Smooth muscle cell of the brain vasculature (primary cell): ENCODE measurements at places on chromosomes 7 and 10.

DNA sequence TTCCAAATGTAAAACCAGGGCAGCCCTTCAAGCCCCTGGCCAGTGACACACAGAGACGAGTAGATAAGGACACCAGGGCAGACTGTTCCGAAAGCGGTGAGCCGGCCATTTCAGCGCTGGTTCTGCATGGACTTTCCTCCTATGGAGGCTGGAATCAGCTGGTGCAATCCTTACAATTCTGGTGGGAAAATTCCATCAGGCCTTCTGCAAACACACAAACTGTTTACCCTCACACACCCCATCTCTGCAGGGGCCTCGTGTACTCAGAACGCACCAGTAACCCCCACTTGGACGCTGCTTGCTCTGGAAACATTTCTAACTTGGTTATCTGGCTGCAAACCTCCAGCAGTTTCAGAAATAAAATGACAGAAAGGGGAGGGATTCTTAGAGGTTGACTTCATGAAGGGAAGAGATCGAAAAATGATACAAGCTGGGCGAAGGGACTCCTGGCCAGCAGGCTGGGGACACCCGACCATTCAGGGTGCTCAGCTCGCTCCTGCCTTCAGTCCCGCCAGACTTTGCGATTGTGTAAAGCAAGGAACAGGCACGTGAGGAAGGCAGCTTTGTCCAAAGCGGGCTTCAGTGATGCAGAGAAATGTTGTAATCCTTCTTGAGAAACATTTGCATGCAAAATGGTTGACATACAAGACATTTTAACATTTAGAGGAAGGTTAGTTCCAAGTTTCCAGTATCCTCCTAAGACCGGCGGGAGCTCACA lies 19.7 kb upstream of the SHH start:
- no peak for DNase-seq

DNA sequence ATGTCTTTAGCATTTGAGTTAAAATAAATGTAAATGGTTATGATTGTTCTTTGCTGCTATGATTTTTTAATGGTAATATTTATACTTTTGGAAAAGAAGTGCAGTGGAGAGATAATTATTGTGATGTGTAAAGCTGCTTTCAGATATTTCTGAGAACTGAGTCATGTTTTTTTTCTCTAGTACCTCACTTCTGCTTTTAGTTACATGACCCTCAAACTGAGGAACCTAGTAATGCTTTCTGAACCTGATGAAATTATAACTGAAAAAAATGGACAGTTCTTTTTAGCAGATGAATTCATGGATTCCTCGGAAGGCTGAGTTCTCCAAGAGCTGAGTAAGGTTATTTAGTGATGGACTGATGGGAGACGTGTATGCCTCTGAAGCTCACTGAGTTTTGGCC lies 167.8 kb downstream of the CDCA7L start:
- no peak for DNase-seq

- no peak for DNase-seq
These were observed 785.7 kb upstream of the POM121L12 start for GRCh38 chr7:52249741-52250140.

DNA sequence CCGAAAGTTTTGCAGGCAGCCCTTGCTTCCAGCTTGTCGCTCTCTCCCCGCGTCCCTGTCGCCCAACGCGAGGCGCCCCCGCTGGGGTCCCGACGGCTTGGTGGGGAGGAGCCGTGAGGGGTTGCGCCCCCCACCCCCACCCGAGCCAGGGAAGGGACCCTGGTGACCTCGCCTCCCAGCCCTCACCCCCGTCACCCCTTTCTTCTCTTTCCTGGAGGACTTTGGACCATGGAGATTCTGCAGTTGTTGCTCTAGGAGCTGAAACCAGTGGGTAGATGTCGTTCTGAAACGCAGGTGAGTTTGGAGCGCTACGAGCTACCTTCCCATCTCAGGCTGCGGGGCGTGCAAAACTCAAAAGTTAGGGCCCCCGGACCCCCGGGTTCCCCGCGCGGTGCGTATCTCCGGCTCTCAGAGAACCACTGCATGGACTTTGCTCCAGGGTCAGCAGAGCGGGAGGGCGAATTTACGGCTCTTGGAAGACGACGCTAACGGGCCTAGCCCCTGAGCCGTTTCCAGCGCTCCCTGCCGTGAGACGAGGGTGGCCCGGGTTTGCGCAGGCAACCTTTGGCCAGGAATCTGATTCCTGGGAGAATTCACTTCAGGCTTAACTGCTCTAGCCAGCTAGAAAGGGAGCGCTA lies 684 bp upstream of the ATXN7L1 start:
- no peak for DNase-seq

DNA sequence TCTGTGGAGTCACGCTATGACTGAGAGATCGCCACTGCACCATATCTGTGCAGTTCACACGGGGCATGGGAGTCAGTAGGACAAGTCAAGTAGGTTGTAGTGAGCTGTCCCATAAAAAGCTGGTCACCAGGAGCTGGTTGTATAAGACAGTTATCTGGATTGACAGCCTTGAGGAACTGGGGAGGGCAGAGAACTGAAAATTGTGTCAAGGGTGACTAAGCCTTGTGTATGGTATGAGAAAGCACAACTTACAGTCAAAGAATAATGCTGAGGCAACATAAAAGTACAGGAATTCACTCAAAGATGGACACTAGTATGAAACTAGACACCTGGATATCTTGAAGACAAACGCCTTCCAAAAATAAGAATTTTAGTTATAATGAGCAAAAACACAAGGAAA lies 564.9 kb downstream of the POM121L12 start:
- no peak for DNase-seq
